HCT116 (cell line): ENCODE measurements at places on chromosomes 2 and 18.

DNA sequence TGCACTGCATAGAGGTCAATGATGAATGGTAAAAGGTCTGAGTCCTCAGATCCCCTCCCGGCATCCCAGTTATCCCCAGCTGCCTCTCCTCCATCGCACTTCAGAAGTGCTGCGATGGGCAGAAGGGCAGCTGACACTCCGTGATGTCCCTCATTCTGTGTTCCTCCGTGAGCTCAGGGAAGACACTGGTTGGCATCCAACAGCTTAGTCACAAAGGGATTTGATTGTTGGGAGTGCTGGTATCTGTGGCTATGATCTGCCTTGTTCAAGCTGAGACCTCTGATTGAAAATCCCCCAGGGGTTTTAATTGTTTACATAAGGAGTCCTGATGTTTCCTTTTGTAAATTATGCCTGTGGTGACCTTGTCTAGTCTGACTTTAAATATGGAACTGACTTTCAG is 19.0 kb upstream of the SAG start:
- H3K36me3 ChIP-seq = peaks cover 66% of the 10 kb centered on the region
- no peak for DNase-seq
- H3K4me3 ChIP-seq = no peak overlapping the region
- H3K27ac ChIP-seq = no peak overlapping the region; the same call in 1 of the 2 replicates
- H3K27me3 ChIP-seq = no peaks in the 10 kb centered on the region

- H3K4me1 ChIP-seq = peaks cover 3% of the 10 kb centered on the region; the same call in 1 of the 2 replicates
- no peak overlapping the region for H3K4me3 ChIP-seq
- H3K36me3 ChIP-seq = no peaks in the 10 kb centered on the region
- H3K27me3 ChIP-seq = no peaks in the 10 kb centered on the region
- DNase-seq = no peak
Observed at GRCh38 chr2:8448824-8449556, 232.9 kb upstream of the ID2 start.

DNA sequence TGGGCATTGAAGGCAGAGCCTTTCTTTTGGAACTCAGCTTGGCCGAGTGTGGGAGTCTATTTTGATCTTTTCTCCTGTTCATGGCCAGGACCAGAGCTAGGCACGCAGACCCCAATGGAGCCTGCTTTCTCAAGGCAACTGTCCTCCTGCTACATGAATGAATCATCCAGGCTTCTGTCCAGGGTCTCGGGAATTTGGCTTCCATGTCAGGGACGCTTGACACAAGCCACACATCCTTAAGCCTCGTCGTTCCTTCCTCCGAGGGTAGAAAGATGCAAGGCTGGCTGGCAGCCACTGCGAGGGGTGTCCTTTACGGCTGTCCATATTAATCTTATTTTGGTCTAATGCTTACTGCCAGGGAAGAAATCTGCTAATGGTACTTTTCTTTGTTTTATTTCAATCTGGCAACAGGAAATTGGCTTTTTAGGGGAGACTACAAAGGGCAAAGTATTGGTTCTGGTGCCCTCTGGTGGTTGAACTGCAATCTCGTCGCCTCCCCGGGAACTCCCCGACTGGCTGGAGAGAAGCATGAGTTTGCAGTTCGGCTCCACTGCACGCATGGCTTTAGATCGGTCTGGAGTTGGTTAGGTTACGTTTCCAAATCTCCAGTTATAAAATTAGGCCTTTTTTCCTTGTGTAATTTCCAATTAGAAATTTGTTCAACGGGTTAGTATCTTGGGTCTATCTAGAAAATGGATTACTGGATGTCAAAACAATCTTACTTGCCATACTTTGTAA is 135.2 kb downstream of the ALPK2 start:
- no peaks in the 10 kb centered on the region for H3K36me3 ChIP-seq
- DNase-seq = peak; percentile 56
- H3K27me3 ChIP-seq = peaks cover 6% of the 10 kb centered on the region; the same call in 1 of the 2 replicates
- H3K27ac ChIP-seq = no peak overlapping the region
- H3K4me3 ChIP-seq = no peak overlapping the region

DNA sequence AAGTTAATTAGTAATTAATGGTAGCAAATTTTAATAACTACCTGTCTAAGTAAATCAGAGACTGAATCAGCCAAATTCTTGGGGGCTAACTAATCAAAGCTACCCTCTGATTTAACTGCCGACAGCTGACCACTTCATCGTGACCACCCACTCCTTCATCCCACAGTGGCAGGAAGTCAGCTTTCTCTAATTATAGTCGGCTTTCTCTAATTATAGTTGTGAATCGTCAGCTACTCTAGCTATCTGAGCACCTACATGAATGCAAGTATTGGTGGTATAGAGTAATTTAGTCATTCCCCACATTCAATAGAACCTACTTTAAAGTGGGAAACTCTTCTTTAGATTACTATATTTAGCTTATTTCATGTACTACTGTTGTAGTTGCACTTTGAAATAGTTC is 185.5 kb downstream of the PTGR3 start:
- H3K4me1 ChIP-seq = no peaks in the 10 kb centered on the region
- no peak for DNase-seq
- H3K4me3 ChIP-seq = no peak overlapping the region
- H3K27me3 ChIP-seq = no peaks in the 10 kb centered on the region
- no peaks in the 10 kb centered on the region for H3K36me3 ChIP-seq
- H3K27ac ChIP-seq = no peak overlapping the region

- no peak overlapping the region for H3K4me3 ChIP-seq
- H3K4me1 ChIP-seq = peaks cover 13% of the 10 kb centered on the region; the same call in 1 of the 2 replicates
- no peaks in the 10 kb centered on the region for H3K36me3 ChIP-seq
- H3K27ac ChIP-seq = no peak overlapping the region
Observed at GRCh38 chr2:69694894-69695849, 46.8 kb upstream of the ANXA4 start.

GRCh38 chr2:237724811-237725478 is 73.6 kb upstream of the RBM44 start:
- no peak for DNase-seq
- peaks cover 3% of the 10 kb centered on the region; the same call in 1 of the 2 replicates for H3K36me3 ChIP-seq
- no peak overlapping the region for H3K4me3 ChIP-seq
- no peak overlapping the region for H3K27ac ChIP-seq

DNA sequence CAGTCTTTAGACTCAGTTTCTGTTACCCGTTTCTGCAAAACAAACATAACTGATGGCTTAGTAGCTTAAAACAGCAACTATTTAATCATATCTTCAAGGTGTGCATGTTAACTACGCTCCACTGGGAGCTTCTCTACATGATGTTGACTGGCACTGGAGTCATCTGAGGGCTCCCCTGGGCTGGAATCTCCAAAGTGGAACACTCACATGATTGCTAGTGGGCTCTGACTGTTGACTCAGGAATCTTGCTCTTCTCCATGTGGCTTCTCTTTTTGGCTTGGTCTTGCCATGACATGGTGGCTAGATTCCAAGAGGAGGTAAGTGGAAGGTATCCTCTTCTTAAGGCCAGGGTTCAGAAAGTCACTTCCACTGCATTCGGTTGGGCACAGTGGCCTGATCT is 160.8 kb downstream of the PMAIP1 start:
- H3K4me3 ChIP-seq = no peak overlapping the region
- DNase-seq = no peak
- no peak overlapping the region for H3K27ac ChIP-seq
- no peaks in the 10 kb centered on the region for H3K4me1 ChIP-seq

- H3K36me3 ChIP-seq = no peaks in the 10 kb centered on the region
- H3K4me3 ChIP-seq = no peak overlapping the region
- peaks cover 6% of the 10 kb centered on the region; the same call in 1 of the 2 replicates for H3K4me1 ChIP-seq
Observed at GRCh38 chr2:98088261-98088660, 1.3 kb downstream of the VWA3B start.

- H3K4me3 ChIP-seq = no peak overlapping the region
- no peaks in the 10 kb centered on the region for H3K27me3 ChIP-seq
- no peaks in the 10 kb centered on the region for H3K36me3 ChIP-seq
- no peak overlapping the region for H3K27ac ChIP-seq
Observed at GRCh38 chr18:23336101-23336500, 117.0 kb upstream of the RIOK3 start.

DNA sequence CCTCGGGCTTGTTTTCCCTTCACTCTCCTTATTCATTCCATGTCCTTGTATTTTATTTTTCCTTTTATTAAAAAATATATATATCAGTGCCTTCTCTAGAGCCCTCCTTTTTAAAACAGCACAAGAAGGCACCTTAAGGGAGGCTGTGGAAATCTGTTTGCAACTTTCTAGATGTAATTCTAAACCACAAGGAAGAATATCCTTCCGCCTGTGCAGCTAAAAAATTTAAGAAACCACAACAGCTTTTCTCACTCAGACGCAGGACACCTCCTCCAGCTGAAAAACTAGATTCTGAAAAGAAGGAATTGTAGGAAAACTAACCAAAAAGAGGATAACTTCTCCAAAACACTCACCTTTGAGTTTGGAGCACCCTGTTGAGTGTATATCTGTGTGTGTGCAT is 142.2 kb downstream of the BCL11A start:
- DNase-seq = no peak
- no peaks in the 10 kb centered on the region for H3K4me1 ChIP-seq
- H3K36me3 ChIP-seq = no peaks in the 10 kb centered on the region
- peaks cover 39% of the 10 kb centered on the region for H3K27me3 ChIP-seq

DNA sequence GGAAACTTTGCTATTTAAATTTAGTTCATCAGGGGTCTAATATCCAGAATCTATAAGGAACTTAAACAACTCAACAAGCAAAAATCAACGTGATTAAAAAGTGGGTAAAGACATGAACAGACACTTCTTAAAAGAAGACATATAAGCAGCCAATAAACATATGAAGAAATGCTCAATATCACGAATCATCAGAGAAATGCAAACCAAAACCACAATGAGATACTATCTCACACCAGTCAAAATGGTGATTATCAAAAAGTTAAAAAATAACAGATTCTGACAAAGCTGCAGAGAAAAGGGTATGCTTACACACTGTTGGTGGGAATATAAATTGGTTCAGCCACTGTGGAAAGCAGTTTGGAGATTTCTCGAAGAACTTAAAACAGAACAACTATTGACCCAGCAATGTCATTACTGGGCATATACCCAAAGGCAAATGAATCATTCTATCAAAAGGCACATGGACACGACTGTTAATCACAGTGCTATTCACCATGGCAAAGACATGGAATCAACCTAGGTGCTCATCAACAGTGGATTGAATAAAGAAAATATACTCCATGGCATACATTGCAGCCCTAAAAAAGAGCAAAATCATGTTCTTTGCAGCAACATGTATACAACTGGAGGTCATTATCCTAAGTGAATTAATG is 189.9 kb downstream of the SLC4A10 start:
- no peak overlapping the region for H3K4me3 ChIP-seq
- H3K27me3 ChIP-seq = no peaks in the 10 kb centered on the region
- no peak for DNase-seq
- H3K36me3 ChIP-seq = no peaks in the 10 kb centered on the region

DNA sequence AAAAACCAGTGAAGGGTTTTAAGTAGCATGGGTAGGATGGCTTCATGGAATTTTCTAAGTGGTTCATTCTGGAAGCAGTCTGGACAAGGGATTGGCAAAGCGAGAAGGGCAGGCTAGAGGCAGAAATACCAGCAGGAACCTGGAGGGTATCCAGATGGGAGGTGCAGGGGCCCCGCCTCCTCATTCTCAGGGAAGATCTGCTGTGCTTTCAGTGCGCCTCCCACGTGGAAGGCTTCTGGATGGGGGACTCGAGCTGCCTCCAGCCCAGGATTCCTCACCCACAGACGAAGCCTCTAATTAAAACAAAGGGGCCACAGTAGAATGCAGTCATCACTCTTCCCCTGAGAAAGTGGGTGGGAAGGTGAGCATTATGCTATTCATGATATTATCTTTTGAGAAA is 79.8 kb downstream of the VSNL1 start:
- H3K36me3 ChIP-seq = no peaks in the 10 kb centered on the region
- H3K27ac ChIP-seq = no peak overlapping the region
- no peak overlapping the region for H3K4me3 ChIP-seq
- DNase-seq = no peak
- H3K27me3 ChIP-seq = no peaks in the 10 kb centered on the region

- no peaks in the 10 kb centered on the region for H3K27me3 ChIP-seq
- DNase-seq = no peak
- H3K27ac ChIP-seq = no peak overlapping the region
Observed at GRCh38 chr2:241532733-241533601, 24.6 kb upstream of the STK25 start.

- H3K27ac ChIP-seq = no peak overlapping the region
- H3K4me3 ChIP-seq = no peak overlapping the region
- no peak for DNase-seq
- H3K27me3 ChIP-seq = no peaks in the 10 kb centered on the region
- no peaks in the 10 kb centered on the region for H3K4me1 ChIP-seq
Observed at GRCh38 chr2:49359721-49360406, 205.5 kb upstream of the FSHR start.

DNA sequence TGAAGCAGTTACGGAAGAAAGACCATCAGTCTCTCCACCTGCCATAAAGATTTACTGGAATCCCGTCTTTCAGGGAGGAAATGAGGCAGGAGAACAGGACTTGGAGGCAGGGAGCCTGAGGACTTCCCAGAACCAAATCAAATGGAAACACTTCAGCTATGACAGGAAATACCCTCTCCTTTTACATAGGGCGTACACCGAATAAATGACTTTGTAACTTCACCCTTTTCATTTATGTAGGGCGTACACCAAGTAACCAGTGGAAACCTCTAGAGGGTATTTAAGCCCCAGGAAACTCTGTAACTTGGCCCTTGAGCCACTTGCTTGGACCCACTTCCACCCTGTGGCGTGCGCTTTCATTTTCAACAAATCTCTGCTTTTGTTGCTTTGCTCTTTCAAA is 218.3 kb upstream of the SLC39A10 start:
- H3K4me3 ChIP-seq = no peak overlapping the region
- H3K36me3 ChIP-seq = no peaks in the 10 kb centered on the region
- no peak overlapping the region for H3K27ac ChIP-seq
- DNase-seq = no peak
- H3K27me3 ChIP-seq = no peaks in the 10 kb centered on the region

- H3K27me3 ChIP-seq = no peaks in the 10 kb centered on the region
- peak overlapping the region; percentile 59 for H3K4me3 ChIP-seq
- H3K27ac ChIP-seq = peak overlapping the region; percentile 73
- H3K36me3 ChIP-seq = no peaks in the 10 kb centered on the region
Observed at GRCh38 chr2:38076710-38077430, 919 bp upstream of the CYP1B1 start.

GRCh38 chr2:178286636-178287035 is 92.3 kb downstream of the OSBPL6 start:
- DNase-seq = no peak
- H3K27me3 ChIP-seq = no peaks in the 10 kb centered on the region
- H3K36me3 ChIP-seq = no peaks in the 10 kb centered on the region
- H3K4me1 ChIP-seq = peaks cover 6% of the 10 kb centered on the region; the same call in 1 of the 2 replicates
- no peak overlapping the region for H3K27ac ChIP-seq
- no peak overlapping the region for H3K4me3 ChIP-seq

DNA sequence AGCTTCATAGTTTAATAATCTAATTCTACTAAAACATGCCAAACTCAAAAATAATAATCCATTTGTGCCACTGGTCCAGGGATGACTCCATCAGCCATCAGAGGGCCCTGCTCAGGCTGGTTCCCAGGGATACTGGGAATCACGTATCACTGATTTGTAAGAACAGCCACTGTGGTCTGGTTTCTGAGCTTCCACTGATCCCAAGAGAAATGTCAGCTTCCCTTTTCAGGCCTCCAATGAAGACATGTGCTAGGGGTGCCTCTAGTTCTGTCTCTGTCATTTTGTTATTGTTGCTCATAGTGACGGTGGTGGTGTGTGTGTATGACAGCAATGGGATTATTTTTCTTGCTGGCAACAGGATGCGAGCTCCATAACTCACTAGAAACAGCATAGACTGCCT is 83.2 kb downstream of the CELF4 start:
- H3K4me3 ChIP-seq = no peak overlapping the region
- no peak overlapping the region for H3K27ac ChIP-seq
- H3K36me3 ChIP-seq = no peaks in the 10 kb centered on the region

GRCh38 chr18:42654556-42654955 is 460.9 kb downstream of the RIT2 start:
- no peaks in the 10 kb centered on the region for H3K4me1 ChIP-seq
- no peaks in the 10 kb centered on the region for H3K27me3 ChIP-seq
- H3K27ac ChIP-seq = no peak overlapping the region
- H3K36me3 ChIP-seq = no peaks in the 10 kb centered on the region
- no peak overlapping the region for H3K4me3 ChIP-seq
- DNase-seq = no peak
